ENCODE measurements at places on chromosomes 4 and X.
A peak's percentile ranks its signal among the peaks of the same experiment; 100 is the strongest.

- no peaks in the 10 kb centered on the region for H3K36me3 ChIP-seq
- H3K27ac ChIP-seq = no peak overlapping the region
- H3K4me1 ChIP-seq = no peaks in the 10 kb centered on the region
- no peaks in the 10 kb centered on the region for H3K27me3 ChIP-seq
- H3K4me3 ChIP-seq = no peak overlapping the region
Measured at GRCh38 chr4:152109531-152110509, 349.0 kb upstream of the GATB start.

DNA sequence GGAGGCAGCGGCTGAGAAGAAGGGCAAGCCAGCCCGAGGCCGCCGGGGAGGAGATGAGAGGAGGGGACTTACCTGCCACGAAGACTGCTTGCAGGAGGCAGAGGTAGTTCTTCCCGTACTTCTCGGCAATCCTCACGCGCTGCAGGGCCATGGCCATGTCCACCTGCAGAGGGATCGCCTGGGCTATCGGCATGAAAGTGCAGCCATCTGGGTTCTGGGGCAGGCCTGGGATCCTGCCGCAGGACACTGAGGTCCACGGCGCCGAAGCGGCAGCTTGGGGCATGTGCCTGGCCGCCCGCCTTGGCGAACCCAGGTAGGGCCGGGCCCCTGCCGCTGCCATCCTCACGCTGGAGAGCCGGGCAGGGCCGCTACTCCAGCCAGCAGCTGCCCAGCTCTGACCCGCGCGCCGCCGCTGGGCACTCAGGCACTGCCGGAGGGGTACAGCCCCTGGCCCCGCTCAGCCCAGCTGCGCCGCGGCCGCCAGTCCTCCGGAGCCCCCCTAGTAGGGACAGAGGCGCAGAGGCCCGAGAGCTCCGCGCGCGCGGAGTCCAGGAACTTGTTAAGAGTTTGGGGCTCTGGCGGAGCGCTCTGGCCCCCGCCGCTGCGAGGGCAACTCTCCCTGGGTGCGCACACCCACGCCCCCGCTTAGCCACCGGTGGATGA lies 16.0 kb downstream of the MCF2 start:
- H3K4me1 ChIP-seq = no peaks in the 10 kb centered on the region
- peaks cover 36% of the 10 kb centered on the region for H3K27me3 ChIP-seq
- no peak overlapping the region for H3K27ac ChIP-seq

DNA sequence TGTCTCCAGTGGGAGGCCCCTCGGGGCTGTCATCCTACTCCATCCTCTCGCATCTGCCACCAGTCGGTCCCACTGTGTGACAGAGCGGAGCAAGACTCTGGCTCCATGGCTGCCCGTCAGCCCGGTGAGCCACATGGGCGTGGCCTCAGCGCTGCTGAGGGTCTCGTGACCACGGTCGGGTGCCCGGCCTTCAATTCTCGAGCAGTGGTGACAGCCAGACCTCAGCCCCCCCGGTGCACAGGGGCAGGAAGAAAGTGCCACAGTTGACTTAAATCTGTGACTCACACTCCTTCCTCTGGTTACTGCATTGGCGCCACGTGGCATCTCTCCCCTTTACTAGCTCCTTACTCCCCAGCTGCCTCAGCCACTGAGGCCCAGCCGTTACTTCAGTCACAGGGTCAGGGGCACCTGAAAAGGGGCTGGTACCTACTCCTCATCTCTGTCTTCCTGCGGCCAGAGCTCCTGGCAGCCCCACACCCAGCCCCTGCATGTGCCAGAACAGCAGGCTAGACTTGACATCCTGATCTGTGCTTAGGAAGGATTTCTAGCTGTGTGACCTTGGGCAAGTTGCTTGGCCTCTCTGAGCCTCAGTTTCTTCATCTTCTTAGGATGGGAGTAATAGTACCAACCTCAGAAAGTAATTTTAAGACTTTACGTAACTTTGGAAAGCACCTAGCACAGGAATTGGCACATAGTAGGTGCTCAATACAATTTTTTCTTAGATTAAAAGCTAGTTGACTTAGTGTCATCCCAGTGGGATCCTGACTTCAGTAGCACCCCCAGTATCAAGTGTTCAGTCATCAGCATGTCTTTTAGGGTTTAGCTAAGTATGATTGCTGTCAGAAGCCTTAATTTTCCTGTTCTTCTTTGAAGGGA lies 66.1 kb downstream of the TNIP2 start:
- no peak overlapping the region for H3K27ac ChIP-seq
- no peaks in the 10 kb centered on the region for H3K4me1 ChIP-seq
- peaks cover 4% of the 10 kb centered on the region for H3K36me3 ChIP-seq
- no peaks in the 10 kb centered on the region for H3K27me3 ChIP-seq

DNA sequence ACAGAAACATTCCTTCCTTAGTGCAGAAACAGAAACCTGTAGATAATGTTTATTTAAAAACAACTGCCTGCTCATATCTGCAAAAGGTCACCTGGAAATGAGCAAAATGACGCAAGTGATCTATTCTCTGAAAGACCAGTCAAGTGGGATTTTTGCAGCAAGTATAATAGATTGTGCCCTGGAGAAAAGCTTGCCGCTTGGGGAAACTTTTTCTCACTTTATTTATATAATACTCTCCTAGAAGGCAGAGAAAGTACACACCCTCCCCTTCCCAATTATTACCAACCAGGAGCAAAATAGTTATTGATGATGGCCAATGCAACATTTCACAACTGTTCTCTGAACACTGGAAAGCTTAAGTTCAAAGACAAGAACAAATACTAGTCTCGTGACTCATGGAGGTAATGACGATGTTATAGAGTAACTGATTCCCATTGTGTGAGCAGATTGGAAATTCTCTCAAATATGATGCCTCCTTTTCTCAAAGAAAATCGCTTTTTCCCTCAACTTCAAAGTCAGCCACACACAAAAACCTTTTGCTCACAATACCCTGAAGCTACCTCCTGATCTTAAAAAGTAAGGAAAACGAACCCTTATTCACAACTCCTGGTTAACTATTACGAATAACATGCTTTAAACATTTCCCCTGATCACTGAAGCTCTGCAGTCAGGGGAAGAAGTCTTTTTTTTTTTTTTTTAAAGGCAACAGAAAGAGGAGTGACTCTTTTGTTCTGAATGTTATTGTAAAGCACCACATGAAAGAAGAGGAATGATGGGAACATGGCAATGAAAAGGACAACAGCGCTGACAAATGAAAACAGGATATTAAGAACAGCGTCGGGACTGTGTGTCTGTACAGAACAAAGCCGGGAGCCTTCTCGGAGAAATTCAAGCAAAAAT lies 41.0 kb downstream of the MID1 start:
- no peaks in the 10 kb centered on the region for H3K27me3 ChIP-seq
- no peak for DNase-seq
- no peaks in the 10 kb centered on the region for H3K36me3 ChIP-seq
- no peaks in the 10 kb centered on the region for H3K4me1 ChIP-seq

DNA sequence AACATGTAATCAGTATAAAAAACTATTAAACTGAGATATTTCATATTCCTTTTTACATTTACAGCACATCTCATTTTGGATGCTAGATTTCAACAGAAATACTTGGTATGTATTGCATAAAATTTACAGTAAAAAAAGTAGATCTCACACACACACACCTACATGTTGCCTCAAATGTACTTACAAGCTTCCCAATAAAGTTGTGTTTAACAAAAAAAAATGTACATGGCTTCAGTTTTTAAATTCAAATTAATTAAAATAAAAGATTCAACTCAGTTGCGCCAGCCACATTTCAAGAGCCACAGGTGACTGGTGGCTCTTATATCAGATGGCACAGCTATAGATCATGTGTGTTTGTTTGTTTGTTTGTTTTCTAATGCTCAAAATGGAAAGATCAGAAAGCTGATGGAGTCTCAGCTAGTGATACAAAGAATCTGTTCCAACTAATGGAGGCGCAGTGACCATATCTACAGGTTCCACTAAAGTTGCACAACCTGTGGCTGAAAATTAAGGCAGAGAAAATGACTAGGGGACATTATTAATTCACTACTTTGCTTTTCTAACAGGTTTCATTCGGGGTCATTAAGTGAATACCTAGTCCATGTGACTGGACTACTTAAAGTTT lies 45.0 kb downstream of the RBM47 start:
- no peak overlapping the region for H3K27ac ChIP-seq
- no peaks in the 10 kb centered on the region for H3K27me3 ChIP-seq
- no peak overlapping the region for H3K4me3 ChIP-seq
- H3K36me3 ChIP-seq = no peaks in the 10 kb centered on the region

GRCh38 chr4:5979981-5980380 lies 38.2 kb downstream of the C4orf50 start:
- H3K4me3 ChIP-seq = no peak overlapping the region
- H3K27me3 ChIP-seq = peaks cover 12% of the 10 kb centered on the region
- peak; percentile 46 for DNase-seq
- H3K36me3 ChIP-seq = no peaks in the 10 kb centered on the region
- no peak overlapping the region for H3K27ac ChIP-seq
- H3K4me1 ChIP-seq = no peaks in the 10 kb centered on the region

- H3K27me3 ChIP-seq = no peaks in the 10 kb centered on the region
- H3K4me3 ChIP-seq = no peak overlapping the region
- no peak overlapping the region for H3K27ac ChIP-seq
- no peaks in the 10 kb centered on the region for H3K36me3 ChIP-seq
- peak; percentile 48 for DNase-seq
Measured at GRCh38 chr4:52643785-52644244, 15.3 kb downstream of the USP46 start.

DNA sequence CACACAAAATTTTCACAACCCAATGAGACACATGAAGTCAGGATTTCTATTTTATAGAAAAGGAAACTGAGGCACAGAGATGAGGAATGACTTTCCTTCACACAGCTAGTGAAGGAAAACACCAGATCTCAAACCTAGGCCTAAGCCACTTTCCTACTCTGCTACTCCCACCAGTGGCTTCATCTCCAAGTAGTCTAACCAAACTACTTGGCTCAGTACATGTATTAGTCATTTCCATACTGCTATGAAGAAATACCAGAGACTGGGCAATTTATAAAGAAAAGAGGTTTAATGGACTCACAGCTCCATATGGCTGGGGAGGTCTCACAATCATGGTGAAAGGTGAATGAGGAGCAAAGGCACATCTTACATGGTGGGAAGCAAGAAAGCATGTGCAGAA lies 196.6 kb downstream of the EVC2 start:
- H3K27ac ChIP-seq = no peak overlapping the region
- no peaks in the 10 kb centered on the region for H3K36me3 ChIP-seq
- no peaks in the 10 kb centered on the region for H3K27me3 ChIP-seq

GRCh38 chrX:37383313-37383712 lies 34.1 kb downstream of the PRRG1 start:
- no peaks in the 10 kb centered on the region for H3K36me3 ChIP-seq
- no peak overlapping the region for H3K4me3 ChIP-seq

- H3K36me3 ChIP-seq = no peaks in the 10 kb centered on the region
- H3K27ac ChIP-seq = no peak overlapping the region
- no peak for DNase-seq
Measured at GRCh38 chr4:158581161-158581560, 59.5 kb downstream of the RXFP1 start.

DNA sequence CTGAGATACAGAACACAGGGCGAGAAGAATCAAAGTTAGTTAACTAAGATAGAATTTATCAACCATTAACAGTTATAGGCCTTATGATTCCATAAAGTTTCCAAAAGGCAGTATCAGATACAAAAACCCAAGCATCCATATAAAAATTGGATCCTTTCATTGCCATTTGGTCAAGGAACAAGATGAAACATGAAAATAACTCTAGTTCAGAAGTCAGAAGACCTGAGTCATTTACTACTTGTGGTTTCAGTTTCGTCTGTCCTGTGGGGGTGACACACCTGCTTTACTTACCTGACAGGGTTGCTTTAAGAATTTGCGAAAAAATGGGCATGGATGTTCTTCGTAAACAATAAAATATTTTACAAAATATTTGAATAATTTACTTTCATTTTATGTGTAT lies 130.8 kb downstream of the ANAPC10 start:
- H3K27me3 ChIP-seq = no peaks in the 10 kb centered on the region
- no peak overlapping the region for H3K27ac ChIP-seq
- H3K4me1 ChIP-seq = no peaks in the 10 kb centered on the region
- DNase-seq = no peak
- H3K36me3 ChIP-seq = no peaks in the 10 kb centered on the region
- H3K4me3 ChIP-seq = no peak overlapping the region

DNA sequence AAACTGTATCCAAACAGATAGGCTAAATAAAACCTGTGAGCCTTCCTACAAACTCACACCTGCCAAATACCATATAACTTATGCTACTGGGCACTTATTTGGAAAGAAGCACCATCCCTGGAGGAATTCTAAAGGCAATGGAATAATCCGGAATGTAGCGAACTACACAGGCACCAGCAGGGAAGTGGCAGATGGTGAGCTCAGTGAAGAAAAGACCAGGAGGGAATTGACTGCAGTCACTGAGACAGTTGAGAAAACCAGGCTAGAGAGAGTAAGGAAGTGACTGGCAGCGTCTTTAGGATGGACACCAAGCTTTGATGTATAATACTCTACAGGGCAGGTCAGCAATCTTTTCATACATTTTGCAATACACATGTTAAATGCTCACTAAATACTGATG lies 16.3 kb downstream of the NDNF start:
- no peaks in the 10 kb centered on the region for H3K4me1 ChIP-seq
- no peak for DNase-seq

GRCh38 chr4:14338585-14339265 lies 663.6 kb upstream of the CPEB2 start:
- no peak overlapping the region for H3K4me3 ChIP-seq
- no peaks in the 10 kb centered on the region for H3K36me3 ChIP-seq
- no peak for DNase-seq
- no peak overlapping the region for H3K27ac ChIP-seq
- no peaks in the 10 kb centered on the region for H3K27me3 ChIP-seq

GRCh38 chr4:113457886-113458285 lies 303.7 kb downstream of the CAMK2D start:
- no peak overlapping the region for H3K4me3 ChIP-seq
- peaks cover 4% of the 10 kb centered on the region for H3K36me3 ChIP-seq

DNA sequence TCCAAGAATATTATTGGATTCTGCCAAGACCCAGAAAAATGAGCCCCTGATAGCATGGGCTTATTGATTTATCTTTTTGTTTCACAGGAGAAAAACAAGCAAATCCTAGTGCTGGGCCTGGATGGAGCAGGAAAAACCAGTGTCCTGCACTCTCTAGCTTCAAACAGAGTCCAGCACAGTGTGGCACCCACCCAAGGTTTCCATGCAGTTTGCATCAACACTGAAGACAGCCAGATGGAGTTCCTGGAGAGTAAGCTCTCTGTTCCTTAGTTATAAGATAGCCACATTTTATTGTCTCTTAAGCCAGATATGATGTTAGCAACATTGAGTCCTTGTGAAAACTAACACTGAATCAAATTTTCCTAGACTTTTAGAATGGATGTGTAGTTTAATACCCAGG lies 5.5 kb downstream of the ARL9 start:
- no peak for DNase-seq
- no peaks in the 10 kb centered on the region for H3K27me3 ChIP-seq
- H3K27ac ChIP-seq = no peak overlapping the region
- no peak overlapping the region for H3K4me3 ChIP-seq
- H3K36me3 ChIP-seq = no peaks in the 10 kb centered on the region
- H3K4me1 ChIP-seq = no peaks in the 10 kb centered on the region

GRCh38 chr4:46889410-46889809 lies 19.6 kb downstream of the COX7B2 start:
- H3K36me3 ChIP-seq = no peaks in the 10 kb centered on the region
- H3K4me1 ChIP-seq = no peaks in the 10 kb centered on the region
- no peak for DNase-seq
- H3K4me3 ChIP-seq = no peak overlapping the region
- no peaks in the 10 kb centered on the region for H3K27me3 ChIP-seq
- H3K27ac ChIP-seq = no peak overlapping the region

GRCh38 chrX:39730662-39731329 lies 367.0 kb downstream of the BCOR start:
- no peak overlapping the region for H3K27ac ChIP-seq
- no peaks in the 10 kb centered on the region for H3K4me1 ChIP-seq
- H3K4me3 ChIP-seq = no peak overlapping the region
- no peaks in the 10 kb centered on the region for H3K36me3 ChIP-seq
- peaks cover 70% of the 10 kb centered on the region for H3K27me3 ChIP-seq

All from breast epithelium (tissue), 4 donors.